ENCODE measurements at places on chromosomes 16 and 17.
A peak's percentile ranks its signal among the peaks of the same experiment; 100 is the strongest.

DNA sequence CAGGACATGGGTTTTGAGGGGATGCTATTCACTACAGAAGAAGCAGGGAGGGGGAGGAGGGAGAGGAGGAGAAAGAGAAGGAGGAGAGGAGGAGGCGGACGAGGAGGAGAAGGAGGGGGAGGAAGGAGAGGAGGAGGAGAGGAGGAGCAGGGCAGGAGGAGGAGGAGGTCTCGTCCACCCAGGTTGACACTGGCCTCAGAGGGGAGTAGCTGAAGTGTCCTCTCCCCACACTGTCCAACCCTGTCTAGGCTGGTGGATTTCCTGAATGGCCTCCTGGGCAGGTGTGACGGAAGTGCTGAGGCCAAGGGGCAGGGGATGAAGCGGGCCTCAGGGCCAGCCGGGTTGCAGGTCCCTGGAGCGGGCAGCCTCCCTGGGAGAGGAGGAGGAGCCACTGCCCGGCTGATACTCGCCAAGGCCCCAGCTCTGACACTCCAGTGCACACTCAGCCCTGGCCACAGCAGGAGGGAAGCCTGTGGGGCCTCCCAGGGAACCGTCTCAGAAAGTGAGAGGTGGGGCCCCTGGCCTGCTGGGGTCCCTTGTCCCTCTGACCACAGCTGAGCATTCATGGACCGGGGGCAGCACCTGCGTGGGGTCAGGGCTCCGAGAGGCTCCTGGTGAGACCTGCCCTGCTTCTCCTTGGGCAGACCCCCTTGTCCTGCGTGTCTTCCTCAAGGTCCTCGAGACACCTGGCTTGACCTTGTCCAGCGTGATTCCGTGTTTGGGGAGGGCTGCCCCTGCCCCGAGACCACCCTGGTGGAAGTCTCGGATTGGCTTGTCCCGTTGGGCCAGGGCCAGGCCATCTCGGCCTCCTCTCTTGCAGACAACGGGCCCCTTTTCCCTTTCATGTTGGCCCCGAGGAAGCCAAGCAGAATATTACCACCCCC is 200.6 kb upstream of the CIBAR2 start:
- no peak overlapping the region for H3K4me3 ChIP-seq
- H3K27ac ChIP-seq, result no peak overlapping the region
- no peaks in the 10 kb centered on the region for H3K27me3 ChIP-seq
- H3K4me1 ChIP-seq, result no peaks in the 10 kb centered on the region
- H3K36me3 ChIP-seq, result no peaks in the 10 kb centered on the region

DNA sequence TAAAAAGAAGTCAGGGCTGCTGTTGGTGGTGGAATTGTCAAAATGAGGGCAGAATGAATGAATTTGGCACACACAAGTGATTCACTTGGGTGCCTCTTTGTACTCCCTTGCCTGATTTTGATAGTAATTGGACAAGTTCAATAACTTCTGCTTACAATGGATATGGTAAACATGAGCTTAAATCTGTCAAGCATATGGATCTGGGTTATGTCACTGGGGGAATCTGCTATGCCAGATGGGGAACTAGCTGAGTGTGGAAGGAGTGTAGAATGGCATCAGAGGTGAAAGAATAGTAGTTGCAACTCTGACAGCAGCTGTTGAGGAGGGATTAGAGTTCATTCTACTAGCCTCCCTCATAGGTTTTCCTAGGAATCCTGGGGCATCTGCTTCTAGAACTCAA is 724.2 kb upstream of the CDH8 start:
- H3K36me3 ChIP-seq, result no peaks in the 10 kb centered on the region
- H3K27ac ChIP-seq, result no peak overlapping the region
- no peak overlapping the region for H3K4me3 ChIP-seq
- H3K27me3 ChIP-seq, result no peaks in the 10 kb centered on the region
- no peaks in the 10 kb centered on the region for H3K4me1 ChIP-seq

DNA sequence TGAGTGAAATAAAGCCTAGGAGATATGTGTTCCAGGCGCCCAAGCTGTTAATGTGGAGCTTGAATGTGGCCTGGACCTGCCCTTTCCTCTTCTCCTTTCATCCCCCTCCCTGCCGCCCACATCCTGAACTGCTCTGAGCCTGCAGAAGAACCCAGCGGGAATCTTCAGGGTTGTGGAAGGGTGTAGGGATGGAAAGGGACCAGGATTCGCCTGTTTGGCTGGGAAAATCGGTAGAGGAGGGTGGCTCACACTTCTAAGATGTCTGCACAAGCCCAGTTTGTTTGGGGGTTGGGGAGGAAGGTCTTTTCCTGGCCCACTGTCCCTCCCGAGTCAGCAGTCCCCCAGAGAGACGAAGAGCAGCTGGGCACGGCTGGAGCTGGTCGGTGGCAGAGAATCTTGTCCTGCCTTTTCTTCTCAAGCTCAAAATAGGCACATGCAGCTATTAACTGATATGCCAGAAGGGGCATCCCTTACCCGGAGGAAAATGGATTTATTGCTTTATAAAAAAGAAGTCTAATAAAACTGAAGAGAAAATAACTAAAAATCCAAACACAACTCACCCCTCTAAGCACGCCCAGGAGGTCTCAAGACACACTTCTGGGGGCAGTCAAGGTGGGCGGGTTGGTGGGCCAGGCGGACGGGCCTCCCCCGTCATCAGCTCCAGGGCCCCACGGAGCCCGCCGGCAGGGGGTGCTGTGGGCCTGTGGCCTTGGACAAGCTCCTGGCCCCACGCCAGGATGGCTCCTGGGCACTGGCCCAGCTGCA is 11.5 kb upstream of the PITPNA start:
- no peak overlapping the region for H3K27ac ChIP-seq
- no peaks in the 10 kb centered on the region for H3K4me1 ChIP-seq

DNA sequence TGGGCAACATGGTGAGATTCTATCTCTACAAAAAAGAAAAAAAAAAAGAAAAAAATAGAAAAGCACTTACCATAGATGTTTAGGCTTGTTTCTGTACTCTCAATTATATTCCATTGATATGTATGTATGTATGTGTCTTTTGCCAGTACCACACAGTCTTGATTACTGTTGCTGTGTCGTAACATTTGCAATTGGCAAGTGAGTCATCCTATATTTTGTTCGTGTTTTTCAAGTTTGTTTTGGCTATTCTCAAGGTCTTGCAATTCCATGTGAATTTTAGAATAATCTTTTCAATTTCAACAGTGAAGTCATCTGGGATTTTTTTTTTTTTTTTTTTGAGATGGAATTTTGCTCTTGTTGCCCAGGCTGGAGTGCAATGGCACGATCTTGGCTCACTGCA is 19.3 kb downstream of the SPECC1 start:
- DNase-seq, result no peak
- H3K36me3 ChIP-seq, result no peaks in the 10 kb centered on the region
- H3K4me1 ChIP-seq, result no peaks in the 10 kb centered on the region
- no peak overlapping the region for H3K27ac ChIP-seq
- H3K4me3 ChIP-seq, result no peak overlapping the region

DNA sequence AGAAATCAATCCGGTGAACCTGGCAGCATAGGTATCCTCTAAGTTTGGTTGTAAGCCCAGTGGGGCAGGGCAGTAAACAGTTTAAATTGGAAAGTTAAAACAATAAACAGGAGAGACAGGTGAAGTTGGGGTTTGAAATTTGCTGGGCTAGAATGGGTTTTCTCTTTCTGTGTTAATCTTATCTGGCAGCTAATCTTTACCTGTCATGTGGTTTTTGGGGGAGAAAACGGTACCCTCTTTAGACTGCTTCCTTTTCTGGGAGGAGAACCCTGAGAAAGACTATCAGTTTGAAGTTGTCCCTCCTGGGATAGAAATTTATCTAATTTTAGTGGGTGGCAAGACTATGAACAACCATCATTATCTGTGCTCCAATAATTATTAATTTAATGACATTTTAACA is 24.0 kb downstream of the CDH13 start:
- no peak overlapping the region for H3K4me3 ChIP-seq
- H3K27me3 ChIP-seq, result no peaks in the 10 kb centered on the region
- peaks cover 52% of the 10 kb centered on the region for H3K4me1 ChIP-seq
- no peak for DNase-seq
- no peaks in the 10 kb centered on the region for H3K36me3 ChIP-seq

DNA sequence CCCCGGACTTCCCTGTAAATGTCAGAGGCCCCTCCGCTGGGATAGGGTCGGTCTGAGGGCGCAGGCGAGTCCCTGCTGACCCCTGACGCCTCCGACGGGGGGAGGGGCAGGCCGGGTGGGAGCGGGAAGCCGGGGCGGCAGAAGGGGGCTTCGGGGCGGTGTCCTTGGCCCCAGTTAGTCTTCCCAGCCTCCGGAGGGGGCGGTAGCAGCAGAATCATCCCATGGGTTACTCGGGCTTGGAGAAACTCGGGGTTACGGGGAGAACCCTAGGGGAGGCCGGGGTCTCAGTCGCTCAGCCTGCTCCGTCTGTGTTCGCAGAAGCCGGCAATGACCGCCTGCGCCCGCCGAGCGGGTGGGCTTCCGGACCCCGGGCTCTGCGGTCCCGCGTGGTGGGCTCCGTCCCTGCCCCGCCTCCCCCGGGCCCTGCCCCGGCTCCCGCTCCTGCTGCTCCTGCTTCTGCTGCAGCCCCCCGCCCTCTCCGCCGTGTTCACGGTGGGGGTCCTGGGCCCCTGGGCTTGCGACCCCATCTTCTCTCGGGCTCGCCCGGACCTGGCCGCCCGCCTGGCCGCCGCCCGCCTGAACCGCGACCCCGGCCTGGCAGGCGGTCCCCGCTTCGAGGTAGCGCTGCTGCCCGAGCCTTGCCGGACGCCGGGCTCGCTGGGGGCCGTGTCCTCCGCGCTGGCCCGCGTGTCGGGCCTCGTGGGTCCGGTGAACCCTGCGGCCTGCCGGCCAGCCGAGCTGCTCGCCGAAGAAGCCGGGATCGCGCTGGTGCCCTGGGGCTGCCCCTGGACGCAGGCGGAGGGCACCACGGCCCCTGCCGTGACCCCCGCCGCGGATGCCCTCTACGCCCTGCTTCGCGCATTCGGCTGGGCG is 542 bp downstream of the GUCY2D start:
- H3K4me1 ChIP-seq, result peaks cover 5% of the 10 kb centered on the region
- H3K27ac ChIP-seq, result no peak overlapping the region
- H3K36me3 ChIP-seq, result no peaks in the 10 kb centered on the region
- no peak for DNase-seq
- H3K4me3 ChIP-seq, result no peak overlapping the region
- peaks cover 3% of the 10 kb centered on the region for H3K27me3 ChIP-seq

- H3K4me1 ChIP-seq, result peaks cover 4% of the 10 kb centered on the region
- no peaks in the 10 kb centered on the region for H3K27me3 ChIP-seq
- peaks cover 13% of the 10 kb centered on the region for H3K36me3 ChIP-seq
- H3K4me3 ChIP-seq, result no peak overlapping the region
Measured at GRCh38 chr17:67682196-67682595, 35.5 kb upstream of the NOL11 start.

DNA sequence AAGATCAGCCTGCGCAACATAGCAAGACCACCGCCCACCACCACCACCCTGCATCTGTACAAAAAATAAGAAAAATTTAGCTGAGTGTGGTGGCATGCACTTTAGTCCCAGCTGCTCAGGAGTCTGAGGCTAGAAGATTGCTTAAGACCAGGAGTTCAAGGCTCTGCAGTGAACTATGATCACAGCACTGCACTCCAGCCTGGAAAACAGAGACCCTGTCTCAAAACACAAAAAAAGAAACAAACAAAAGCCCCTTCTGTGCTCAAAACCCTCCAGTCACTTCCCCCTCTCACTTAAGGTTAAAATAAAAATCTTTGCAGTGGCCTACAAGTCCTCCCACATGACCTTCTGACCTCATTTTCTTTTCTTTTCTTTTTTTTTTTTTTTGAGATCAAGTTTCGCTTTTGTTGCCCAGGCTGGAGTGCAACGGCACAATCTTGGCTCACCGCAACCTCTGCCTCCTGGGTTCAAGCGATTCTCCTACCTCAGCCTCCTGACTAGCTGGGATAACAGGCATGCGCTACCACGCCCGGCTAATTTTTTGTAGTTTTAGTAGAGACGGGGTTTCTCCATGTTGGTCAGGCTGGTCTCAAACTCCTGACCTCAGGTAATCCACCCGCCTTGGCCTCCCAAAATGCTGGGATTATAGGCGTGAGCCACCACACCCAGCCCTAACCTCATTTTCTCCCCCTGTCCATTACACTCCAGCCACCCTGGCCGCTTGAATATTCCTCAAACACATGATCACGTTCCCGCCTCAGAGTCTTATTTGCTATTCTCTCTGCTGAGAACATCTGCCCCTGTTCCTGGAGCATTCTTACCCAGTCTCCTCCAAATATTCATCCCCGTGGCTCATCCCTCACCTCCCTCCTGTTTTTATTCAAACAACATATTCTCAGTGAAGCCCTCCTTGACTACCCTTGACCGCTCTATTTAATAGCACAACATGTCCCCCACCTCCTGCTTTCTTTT is 126.6 kb upstream of the MED13 start:
- no peaks in the 10 kb centered on the region for H3K4me1 ChIP-seq
- no peak overlapping the region for H3K4me3 ChIP-seq

GRCh38 chr17:70021726-70022125 is 53.3 kb upstream of the KCNJ16 start:
- H3K36me3 ChIP-seq, result no peaks in the 10 kb centered on the region
- no peak overlapping the region for H3K4me3 ChIP-seq
- H3K27me3 ChIP-seq, result no peaks in the 10 kb centered on the region

- no peaks in the 10 kb centered on the region for H3K36me3 ChIP-seq
- peaks cover 1% of the 10 kb centered on the region for H3K4me1 ChIP-seq
- no peak overlapping the region for H3K27ac ChIP-seq
- DNase-seq, result no peak
- no peaks in the 10 kb centered on the region for H3K27me3 ChIP-seq
- H3K4me3 ChIP-seq, result no peak overlapping the region
Measured at GRCh38 chr16:2244926-2245795, 6.2 kb downstream of the ECI1 start.

DNA sequence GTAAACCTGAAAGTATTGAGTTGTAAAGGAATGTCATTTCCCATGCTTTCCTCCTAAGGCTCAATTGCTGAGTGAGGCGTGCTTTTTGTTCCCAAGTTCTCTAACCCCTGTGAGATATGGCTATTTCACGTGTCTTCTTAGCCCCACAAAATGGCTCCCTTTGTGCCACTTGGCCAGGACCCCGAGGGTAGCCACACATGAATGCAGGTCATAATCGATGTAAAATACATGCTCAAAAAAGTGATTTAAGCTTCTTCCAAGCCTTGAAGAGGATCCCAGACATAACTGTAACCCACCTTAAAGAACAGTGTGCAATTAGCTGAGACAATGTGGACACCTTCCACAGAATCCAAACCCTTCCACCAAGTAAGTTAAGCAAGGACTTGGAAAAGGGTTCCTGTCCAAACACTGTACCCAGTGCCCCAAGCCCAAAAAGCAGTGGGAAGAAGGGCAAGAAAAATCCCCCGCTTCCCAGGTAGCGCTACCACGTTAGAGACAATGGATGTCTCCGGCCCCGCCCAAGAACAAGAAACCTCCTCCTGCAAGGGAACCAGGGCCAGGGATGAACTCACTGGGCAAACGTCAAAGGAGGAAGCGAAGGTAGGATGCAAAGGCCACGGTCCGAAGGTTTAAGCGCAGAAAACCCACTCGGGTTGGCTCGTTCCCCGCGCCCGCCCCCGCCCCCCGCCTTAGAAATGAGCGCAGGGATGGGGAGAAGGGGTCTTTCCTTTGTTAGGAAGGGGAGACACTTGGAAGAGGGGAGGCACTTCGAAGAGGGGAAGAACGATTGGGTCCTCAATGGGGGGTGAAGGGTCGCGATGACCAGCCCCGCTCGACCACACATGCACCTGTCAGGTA is 1.2 kb downstream of the JPT1 start:
- no peak for DNase-seq
- H3K36me3 ChIP-seq, result peaks cover 11% of the 10 kb centered on the region
- no peaks in the 10 kb centered on the region for H3K27me3 ChIP-seq
- peak overlapping the region; percentile 80 for H3K27ac ChIP-seq
- peak overlapping the region; percentile 84 for H3K4me3 ChIP-seq

GRCh38 chr17:11309033-11309432 is 68.0 kb downstream of the SHISA6 start:
- H3K4me1 ChIP-seq, result no peaks in the 10 kb centered on the region
- no peak for DNase-seq
- H3K36me3 ChIP-seq, result no peaks in the 10 kb centered on the region

All from naive thymus-derived CD4-positive, alpha-beta T cell (primary cell).